Psoas muscle (tissue), 8 donors: ENCODE measurements at places on chromosomes 6 and 20. TPM values are rescaled to one million over a fixed set of nuclear protein-coding genes. Genes with fewer than 3 reads are reported as not detected.

- no peak for DNase-seq
These were observed 431.5 kb upstream of the ARID1B start for GRCh38 chr6:156345700-156346099.

GRCh38 chr20:3563548-3564177 lies 92.8 kb downstream of the ATRN start:
- DNase-seq = no peak

GRCh38 chr6:127381384-127381783 lies 38.0 kb upstream of the ECHDC1 start:
- DNase-seq = no peak

LY6G6D gene
- total RNA-seq = not detected

GINM1 gene
- total RNA-seq = 39.0 TPM
